Peyer's patch (tissue), 4 donors: ENCODE measurements at places on chromosomes 5 and 9. TPM values are rescaled to one million over a fixed set of nuclear protein-coding genes. Genes with fewer than 3 reads are reported as not detected.
A peak's percentile ranks its signal among the peaks of the same experiment; 100 is the strongest.

GRCh38 chr5:110753600-110753999 lies 14.8 kb downstream of the SLC25A46 start:
- no peaks in the 10 kb centered on the region for H3K36me3 ChIP-seq
- H3K4me3 ChIP-seq = no peak overlapping the region
- DNase-seq = no peak
- H3K4me1 ChIP-seq = no peaks in the 10 kb centered on the region
- no peaks in the 10 kb centered on the region for H3K27me3 ChIP-seq

UGCG gene
- total RNA-seq = 35.6 TPM

- no peaks in the 10 kb centered on the region for H3K4me1 ChIP-seq
- DNase-seq = no peak
- no peaks in the 10 kb centered on the region for H3K36me3 ChIP-seq
- H3K27me3 ChIP-seq = no peaks in the 10 kb centered on the region
- H3K4me3 ChIP-seq = no peak overlapping the region
Observed at GRCh38 chr5:117829646-117830045, 1158.7 kb downstream of the DTWD2 start.

DNA sequence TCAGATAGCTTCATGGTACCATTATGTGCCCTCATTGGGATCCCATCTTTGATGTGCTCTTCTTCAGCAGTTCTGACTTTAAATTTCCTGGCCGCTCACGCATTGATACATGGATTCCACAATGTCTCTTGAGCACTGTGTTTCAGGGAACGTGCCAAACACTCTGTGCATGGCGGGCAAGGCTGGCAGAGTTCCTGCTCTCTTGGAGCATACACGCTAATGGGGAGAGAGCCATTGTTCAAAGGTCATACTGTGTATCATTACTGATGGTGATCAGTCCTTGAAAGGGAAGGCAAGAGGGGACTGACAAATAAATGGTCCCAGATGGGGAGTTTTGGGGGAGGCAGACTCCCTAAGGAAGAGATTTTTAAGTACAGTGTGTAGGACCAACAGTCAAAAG lies 52.3 kb downstream of the AMBP start:
- H3K27ac ChIP-seq = no peak overlapping the region
- H3K27me3 ChIP-seq = no peaks in the 10 kb centered on the region
- no peaks in the 10 kb centered on the region for H3K36me3 ChIP-seq
- H3K4me1 ChIP-seq = no peaks in the 10 kb centered on the region
- no peak for DNase-seq

DNA sequence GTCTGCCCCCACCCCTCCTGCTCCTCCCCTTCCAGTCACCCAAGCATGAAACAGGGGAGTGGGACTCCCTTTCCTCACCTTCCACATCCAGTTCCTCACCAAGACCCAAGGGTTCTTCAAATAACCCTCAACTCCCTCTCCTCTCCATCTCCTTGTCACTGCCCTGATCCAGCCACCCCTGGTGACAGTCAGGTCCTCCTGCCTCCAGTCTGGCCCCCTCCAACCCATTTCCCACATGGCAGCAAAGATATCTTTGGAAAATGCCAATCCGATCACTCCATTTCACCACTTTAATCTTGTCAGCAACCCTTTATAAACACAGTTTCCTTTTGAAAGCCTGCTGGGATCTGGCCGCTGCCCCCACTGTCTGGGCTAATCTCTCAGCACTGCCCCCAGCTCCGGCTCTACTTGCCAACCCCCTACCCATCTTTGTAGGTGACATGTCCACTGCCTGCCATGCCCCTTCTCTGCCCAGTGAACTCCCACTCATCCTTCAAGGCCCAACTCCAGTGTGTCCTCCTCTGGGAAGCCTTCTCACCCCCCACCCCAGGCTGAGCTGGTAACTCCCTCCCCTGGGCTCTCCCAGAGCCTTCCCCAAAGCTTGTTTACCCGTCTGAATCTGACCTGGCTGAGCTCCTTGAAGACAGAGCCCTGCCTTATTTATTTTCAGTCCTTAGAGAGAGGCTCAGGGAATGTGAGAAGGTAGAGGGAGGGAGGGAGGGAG lies 781 bp upstream of the MYOZ3 start:
- no peaks in the 10 kb centered on the region for H3K36me3 ChIP-seq
- no peak overlapping the region for H3K4me3 ChIP-seq

DNA sequence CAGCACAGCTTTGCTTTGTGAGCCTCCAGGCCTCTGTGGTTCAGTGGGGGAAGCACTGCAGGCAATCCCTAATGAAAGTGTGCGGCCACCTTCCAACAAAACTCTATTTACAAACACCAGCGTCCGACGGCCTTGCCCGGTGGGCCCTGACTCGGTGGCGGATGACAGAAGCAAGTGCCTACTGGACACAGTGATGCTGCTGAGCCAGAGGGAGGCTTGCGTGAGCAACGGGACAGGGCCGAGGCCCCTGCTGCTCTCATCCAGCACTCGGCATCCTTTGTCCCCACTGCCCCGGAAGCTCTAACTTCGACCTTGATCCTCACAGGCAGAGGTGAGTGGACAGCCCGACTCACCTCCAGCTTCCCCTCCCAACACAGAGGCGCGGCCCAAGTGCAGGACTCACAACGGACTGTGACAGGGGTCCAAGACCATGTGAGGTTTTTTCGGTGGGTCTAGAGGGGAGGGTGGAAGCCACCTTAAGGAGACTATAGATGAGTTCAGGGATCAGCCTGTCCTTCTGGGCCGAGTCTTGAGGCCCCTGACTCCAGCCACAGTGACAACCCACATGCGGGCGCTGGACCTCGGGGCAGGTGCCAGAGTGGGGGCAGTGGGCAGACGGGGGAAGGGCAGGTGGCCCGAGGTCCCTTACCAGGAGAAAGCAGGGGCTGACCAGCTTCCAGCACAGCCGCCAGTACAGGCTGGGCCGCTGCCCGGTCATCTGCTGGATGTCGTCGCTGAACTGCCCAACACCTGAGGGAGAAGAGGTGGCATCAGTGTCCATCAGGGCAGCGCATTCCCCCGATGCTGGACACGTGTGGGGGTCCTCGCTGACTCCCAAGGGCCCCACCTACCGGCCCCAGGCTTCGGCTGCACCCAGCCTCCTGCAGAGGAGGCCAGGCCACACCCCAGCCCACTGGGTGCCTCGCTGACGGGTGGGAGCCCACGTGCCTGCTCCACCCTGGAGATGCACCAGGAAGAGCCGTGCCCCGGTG lies 39.4 kb downstream of the SLC6A3 start:
- no peaks in the 10 kb centered on the region for H3K4me1 ChIP-seq
- no peak for DNase-seq
- H3K36me3 ChIP-seq = no peaks in the 10 kb centered on the region
- no peak overlapping the region for H3K27ac ChIP-seq

HRH2 gene
- 3.2 TPM for total RNA-seq

GRCh38 chr5:102807878-102808502 lies 52.9 kb downstream of the PAM start:
- DNase-seq = peak; percentile 47
- H3K4me1 ChIP-seq = no peaks in the 10 kb centered on the region
- H3K4me3 ChIP-seq = no peak overlapping the region
- no peaks in the 10 kb centered on the region for H3K36me3 ChIP-seq
